SK-N-SH treated with all-trans-retinoic acid at 6 μM for 48 hours (cell line): ENCODE measurements at places on chromosomes 3 and 15.

GRCh38 chr3:129783470-129783869 lies 110.0 kb downstream of the TMCC1 start:
- no peak for ATAC-seq

GRCh38 chr3:19945969-19946831 lies 697 bp upstream of the RAB5A start:
- peak; percentile 6 for ATAC-seq

GRCh38 chr3:37129871-37130270 lies 44.5 kb downstream of the LRRFIP2 start:
- no peak for ATAC-seq

- no peak for ATAC-seq
Measured at GRCh38 chr3:69463531-69463930, 77.6 kb upstream of the FRMD4B start.

GRCh38 chr3:100754563-100755334 lies 45.5 kb downstream of the TFG start:
- peak; percentile 47; the same call in 2 of the 3 replicates for ATAC-seq

GRCh38 chr15:29573197-29573838 lies 248.9 kb downstream of the TJP1 start:
- ATAC-seq, result no peak

DNA sequence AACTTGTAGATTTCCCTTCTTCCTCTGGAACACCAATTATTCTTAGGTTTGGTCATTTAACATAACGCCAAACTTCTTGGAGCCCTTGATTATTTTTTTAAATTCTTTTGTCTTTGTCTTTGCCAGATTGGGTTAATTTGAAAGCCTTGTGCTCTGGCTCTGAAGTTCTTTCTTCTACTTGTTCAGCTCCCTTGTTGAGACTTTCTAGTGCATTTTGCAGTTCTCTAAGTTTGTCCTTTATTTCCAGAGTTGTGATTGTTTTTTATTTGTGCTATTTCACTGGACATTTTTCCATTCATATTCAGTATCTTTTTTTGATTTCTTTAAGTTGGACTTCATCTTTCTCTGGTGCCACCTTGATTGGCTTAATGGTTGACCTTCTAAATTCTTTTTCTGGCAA lies 55.5 kb downstream of the TM2D3 start:
- no peak for ATAC-seq

DNA sequence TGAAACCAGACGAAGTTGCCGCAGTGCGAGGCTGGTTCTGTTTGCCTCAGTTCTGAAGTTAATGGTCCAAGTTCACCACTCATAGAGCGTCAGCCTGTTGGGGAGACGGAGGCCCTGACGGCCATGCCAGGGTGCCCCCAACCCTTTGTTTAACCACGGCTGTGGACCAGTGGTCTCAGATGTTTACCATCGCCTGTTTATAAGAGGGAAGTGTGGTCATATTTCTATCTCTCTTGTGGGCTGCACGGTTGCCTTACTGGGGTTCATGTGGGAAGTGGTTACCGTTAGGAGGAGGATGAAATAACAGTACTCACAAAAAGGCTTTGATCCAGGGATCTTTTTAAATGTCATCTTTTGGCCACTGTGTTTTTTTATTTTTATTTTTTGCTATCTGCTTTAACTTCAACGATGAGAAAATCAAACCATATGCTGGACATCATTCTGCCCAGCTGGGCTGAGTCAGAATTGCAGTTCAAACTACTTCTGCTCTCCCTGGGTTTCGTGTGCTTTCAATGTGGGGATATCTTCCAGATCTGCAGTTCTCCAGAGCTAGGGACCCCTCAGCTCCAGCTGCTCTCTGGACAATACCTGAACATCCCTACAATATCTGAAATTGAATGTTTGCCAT lies 17.8 kb downstream of the SMAD3 start:
- no peak for ATAC-seq

DNA sequence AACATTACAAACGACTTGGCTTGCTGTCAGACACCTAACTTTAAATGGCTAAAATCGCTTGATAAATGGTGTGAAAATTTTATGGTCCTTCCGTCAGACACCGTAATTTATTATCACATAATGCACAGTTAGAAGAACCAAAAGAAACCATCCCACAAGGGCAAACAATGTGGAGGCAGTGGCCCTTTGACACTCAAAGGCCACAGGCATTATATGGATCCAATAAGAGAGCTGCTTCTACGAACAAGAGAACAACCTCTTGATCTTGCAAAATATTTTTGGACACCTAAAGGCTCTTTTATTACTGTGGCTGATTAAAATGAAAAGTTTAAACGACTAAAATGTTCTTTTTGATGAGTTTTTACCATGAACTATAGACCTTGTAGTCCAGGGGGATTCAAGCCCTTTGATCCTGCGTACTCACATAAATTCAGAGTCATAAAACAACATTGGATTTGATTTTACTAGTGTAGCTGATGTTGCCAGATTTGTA lies 202.8 kb downstream of the FMN1 start:
- no peak for ATAC-seq

DNA sequence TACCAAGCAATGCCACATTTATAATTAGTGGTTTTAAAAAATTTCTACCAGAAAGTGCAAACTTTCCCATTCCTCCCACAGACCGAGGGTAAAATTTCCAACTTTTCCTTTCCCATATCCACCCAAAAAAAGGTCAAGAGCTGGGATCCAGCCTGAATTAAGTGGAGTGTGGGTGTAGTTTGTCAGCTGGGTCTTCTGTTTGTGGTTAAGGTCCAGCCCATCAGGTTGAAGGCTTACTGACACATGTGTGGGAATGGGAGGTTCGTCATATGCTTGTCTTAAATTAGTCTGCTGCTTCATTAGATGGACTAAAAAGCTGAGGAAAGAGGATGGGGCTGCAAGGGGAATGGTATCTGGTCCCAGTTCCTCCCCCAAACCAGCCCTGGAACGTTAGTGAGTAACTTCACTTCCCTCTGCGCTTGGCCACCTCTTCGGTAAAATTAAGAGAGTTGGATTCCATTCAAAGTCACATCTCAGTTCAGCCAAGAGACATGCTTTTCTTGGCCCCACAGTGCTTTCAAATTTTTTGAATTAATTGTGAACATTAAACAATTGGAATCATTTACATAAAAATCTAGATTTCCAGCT lies 59.0 kb upstream of the PLCL2 start:
- ATAC-seq, result no peak

GRCh38 chr3:127008236-127008635 lies 25.3 kb downstream of the PLXNA1 start:
- no peak for ATAC-seq

DNA sequence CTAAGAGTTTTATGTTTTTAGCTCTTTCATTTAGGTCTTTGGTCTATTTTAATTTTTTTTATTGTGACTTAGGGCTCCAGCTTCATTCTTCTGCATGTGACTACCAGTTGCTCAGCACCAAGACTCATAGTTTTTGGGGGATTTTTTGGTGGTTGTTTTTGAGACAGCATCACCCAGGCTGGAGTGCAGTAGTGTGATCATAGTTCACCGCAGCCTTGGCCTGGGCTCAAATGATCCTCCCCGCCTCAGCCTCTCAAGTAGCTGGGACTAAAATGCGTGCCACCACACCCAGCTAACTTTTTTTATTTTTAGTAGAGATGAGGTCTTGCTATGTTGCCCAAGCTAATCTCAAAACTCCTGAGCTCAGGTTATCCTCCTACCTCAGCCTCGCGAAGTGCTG lies 19.4 kb downstream of the CDV3 start:
- ATAC-seq, result no peak

- no peak for ATAC-seq
Measured at GRCh38 chr3:188150982-188151381, 3.0 kb upstream of the LPP start.

- ATAC-seq, result 0 out of 3 replicates have a peak, but pooled peaks have one; percentile 32
Measured at GRCh38 chr3:22383285-22383684, 632.3 kb upstream of the ZNF385D start.

GRCh38 chr3:15387735-15388134 lies 39.6 kb downstream of the METTL6 start:
- peak; percentile 28; the same call in 2 of the 3 replicates for ATAC-seq

DNA sequence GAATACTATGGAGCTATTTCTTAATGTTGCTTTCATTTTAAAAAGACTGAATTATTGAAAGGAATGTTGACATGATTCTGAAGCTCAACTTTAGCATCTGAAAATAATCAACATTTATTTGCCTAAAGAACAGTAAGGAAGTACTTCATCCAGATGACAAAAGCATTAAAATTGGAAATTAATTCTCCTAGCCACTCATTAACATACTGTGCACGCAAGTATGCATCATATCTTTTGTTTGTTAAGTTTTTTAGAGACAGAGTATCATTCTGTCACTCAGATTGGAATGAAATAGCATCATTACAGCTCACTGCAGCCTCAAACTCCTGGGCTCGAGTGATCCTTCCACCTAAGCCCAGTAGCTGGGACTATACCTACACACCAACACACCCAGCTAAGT lies 632.1 kb upstream of the ALCAM start:
- no peak for ATAC-seq

- no peak for ATAC-seq
Measured at GRCh38 chr15:90268415-90268814, 2.9 kb downstream of the NGRN start.

- no peak for ATAC-seq
Measured at GRCh38 chr15:74888716-74889115, 1.1 kb upstream of the MPI start.

GRCh38 chr3:123648696-123649405 lies 64.0 kb upstream of the HACD2 start:
- no peak for ATAC-seq

GRCh38 chr3:71341721-71342120 lies 241.8 kb downstream of the FOXP1 start:
- peak; percentile 81 for ATAC-seq

DNA sequence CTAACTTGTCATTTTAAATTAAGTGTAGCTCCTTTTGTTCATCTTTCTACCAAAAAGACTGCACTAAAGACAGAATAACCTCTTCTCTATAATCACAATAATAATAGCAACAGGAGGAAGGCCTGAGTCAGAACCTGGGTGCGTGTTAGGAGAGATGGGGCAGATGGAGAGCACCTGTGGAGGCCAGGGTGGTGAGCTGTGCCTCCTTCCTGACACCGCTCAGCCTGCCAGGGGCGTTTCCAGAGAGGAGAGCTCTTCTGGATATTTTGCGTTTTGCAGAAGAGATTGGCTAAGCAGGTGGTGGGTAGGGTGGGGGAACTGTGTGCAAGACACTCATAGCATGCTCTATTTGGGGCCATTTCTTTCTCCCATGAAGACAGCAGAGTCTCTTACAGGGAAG lies 83.5 kb downstream of the MEGF11 start:
- ATAC-seq, result no peak

- no peak; the same call in 2 of the 3 replicates for ATAC-seq
Measured at GRCh38 chr3:18419232-18419631, 5.9 kb downstream of the SATB1 start.

DNA sequence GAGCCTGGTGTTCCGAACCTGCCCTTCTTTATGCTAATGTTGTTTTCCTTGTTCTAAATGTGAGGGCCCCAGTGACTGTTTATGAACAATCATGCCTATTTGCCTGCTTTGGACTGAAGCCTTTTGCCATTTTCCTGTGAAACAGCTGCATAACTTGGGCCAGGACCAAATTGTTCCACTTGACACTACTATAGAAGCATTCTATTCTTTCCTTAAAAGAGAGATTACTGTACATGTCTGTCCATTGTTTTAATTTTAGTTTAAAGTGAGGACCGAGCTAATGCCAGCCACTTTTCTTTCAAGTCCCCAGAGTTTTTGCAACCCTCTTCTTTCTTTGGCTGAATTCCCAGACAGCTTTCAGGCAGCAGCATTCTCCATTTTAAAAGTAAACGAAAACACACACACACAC lies 980.3 kb downstream of the CADM2 start:
- ATAC-seq, result no peak

- ATAC-seq, result no peak
Measured at GRCh38 chr15:40590667-40591050, 3.4 kb upstream of the KNL1 start.

DNA sequence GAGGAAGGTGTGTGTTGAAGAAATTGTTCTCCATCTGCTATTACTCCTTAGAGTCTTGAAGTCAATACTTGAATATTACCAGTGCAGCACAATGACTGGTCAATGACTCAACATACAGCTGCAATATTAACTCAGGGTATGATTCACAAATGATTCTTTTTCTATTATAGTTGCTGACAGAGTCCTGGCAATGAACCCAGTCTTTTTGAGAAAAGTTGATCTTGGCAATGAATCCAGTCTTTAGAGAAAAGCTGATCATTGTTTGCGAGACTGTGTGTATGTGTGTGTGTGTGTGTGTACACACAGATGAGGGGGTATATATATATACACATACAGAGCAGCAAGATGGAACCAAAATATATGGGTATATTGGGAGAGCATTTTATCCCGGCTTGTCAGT lies 315.1 kb downstream of the ZNF385D start:
- ATAC-seq, result peak; percentile 83

- peak; percentile 13; the same call in 2 of the 3 replicates for ATAC-seq
Measured at GRCh38 chr3:157082305-157082982, 77.5 kb downstream of the CCNL1 start.
